Inflammatory macrophage treated with lipopolysaccharide for 4 hours (primary cell): ENCODE measurements at places on chromosomes 3 and 15.
A peak's percentile ranks its signal among the peaks of the same experiment; 100 is the strongest.

DNA sequence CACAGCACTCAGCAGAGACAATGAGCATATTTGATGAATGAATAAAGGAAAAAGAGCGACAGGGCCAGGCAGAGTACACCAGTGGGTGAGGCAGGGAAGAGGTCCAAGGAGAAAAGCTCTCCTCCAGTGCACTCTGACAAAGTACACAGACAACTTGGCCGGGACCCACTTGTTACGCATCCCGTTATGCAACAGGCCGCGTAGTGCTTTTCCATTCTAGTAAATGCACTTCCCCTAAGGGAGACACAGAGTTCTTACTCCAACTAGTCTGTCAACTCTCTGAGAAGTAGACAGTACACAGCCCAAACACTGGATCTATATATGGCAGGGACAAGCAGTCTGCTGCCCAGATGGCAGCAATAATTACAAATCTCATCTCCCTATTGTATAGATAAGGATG, 18.5 kb downstream of the LARP6 start:
- DNase-seq, result no peak

- no peak for DNase-seq
Observed at GRCh38 chr3:72679540-72680198, 168.6 kb downstream of the SHQ1 start.

DNA sequence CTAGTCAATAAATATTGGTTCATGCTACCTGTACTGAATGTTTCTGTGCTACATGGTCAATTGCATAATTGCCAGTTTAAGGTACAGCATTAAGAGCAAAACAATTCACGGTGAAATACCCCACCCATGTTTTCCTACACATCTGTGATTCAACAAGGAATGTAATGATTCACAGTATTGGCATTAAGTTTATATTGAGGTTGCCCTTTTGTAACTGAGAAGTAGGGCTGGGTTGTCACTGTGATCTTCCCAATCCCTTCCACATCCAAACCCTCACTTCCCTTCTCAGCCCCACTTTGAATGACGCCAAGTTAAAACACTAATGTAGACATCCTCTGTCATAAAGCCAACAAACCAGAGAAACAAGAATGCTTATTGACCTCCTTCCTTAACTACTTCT, 112.0 kb upstream of the TJP1 start:
- no peak for DNase-seq

DNA sequence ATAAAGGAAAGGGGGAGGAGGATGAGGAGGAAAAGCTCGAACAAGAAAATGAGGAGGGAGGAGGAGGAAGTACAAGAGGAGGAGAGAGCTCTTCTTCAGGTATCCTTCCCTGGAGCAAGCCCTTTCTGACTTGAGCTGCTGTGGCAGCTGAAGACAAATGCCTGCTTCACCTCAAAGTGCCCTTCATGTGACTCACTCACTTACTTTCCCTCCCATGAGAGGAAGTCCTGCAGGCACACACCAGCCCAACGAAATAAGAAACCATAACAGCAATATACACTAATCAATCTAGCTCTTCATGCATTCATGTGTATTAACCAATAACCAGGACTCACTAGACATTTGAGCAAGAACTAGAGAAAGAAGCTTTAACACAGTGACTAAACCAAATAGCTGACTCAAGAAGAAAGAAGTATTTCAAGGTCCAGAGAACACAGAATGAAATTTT, 251.9 kb downstream of the IGSF11 start:
- no peak for DNase-seq

DNA sequence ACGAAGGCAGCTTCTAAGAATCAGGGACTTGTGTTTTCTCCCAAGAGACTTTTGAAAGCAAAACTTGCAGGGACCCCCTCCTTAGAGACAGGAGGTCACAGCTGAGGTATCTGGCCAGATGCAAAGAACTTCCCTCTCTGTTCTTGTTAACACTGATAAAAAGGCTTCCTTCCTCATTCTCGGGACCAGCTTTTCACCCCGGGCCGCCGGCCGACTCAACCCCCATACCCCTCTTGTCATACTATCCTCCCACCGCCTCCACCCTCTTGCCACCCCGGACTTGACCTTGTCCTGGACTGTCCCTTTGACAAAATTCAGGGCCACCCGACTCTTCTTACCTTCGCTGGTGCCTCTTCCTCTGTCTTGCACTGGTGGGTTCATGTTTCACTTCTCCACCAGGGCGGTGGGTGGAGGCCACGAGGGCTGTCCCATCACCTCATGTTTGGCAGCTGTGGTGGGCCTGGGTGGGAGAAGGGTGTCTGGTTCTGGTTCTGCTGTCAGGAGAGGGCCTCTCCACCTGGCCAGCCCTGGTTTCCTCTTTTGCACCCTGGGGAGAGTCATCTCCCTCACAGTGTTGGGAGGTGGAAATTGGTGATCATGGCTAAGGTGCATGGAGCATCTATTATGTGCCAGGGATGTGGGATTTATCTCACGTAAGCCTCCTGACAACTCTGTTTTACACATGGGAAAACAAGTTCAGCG, 32.5 kb downstream of the BHLHE40 start:
- DNase-seq, result peak; percentile 78

DNA sequence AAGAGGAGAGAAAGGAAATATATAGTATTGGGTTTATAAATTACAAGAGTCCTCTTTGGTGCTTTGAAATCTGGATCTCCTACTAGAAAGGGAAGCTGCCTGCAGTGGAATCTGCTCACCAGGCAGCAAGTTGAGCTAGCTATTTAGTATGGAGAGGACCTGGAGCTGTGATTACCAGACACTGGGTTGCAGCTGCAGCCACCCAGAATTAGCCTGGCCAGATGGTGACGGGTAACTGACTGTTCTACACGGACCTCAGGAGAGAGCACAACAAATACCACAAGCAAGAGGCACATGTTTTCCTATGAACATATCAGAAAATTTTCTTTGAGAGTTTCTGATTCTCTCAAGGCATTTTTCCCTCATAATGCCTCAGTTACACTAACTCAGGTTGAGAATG, 46.5 kb downstream of the SYNPR start:
- no peak for DNase-seq

DNA sequence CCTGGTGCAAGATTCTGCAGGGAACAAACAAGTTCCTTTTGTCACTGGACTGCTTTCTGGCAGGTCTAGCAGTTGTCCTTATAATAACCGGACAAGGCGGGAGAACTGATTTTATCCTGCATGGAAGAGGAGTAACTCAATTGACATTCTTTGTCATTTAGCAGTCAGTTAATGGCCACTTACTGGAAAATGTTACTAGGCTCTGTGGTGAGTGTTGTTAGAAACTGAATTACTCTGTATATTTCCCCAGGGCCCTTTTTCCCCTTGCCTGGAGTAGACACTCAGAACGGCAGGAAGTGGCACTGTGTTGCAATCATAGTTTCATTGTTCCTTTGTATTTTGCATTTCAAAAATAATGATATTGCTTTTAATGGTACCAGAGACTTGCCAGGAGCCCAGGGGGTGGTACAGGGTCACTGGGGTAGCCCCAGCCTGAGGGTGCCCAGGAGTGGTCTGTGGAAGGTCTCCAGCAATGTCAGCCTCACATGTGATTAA, 318.6 kb upstream of the LRRFIP2 start:
- DNase-seq, result peak; percentile 73

DNA sequence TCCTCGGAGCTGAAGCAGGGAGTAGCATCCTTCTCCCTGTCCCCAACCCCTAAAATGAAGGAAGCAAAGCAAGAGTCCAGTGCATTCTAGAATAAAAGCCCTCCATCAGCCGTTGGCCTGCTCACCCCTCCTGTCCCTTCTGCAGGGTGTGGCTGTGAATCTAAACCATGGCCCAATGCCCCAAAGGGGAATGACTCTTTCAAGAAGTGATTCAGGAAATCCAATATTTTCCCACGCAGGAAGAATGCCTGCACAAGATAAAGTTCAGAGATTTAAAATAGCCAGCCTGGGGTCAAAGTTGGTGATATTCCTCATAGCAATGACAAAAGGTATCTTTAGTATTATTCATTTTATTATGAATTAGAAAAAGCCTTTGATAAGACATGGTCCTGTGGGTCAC, 38.5 kb downstream of the SLCO2A1 start:
- no peak for DNase-seq

DNA sequence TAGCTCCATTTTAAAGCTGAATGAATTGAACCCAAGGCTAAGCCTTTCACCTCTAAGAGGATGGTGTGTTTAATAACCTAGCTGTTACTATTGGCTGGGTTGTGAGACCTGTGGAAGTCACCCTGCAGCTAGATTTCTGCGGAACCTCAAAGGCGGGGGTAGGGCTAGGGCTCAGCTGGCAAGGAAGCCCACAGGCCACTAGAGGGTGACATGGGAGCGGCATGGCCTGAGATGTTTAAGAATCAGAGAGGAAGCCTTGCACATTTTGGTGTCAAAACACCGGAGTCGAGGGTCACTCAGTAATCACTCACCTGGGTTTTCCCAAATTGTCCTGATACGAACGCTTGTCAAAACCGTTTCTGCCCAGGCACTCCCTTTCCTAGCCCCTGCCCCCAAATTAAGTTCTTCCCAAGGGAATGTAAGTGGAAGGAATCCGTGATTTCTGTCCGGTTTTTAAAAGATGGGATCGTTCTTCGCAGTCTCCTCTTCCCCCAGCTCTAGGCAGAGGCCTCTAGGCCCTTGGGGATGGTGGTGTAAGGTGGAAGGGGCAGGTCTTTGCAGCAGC, 3.8 kb upstream of the ACAD9 start:
- peak; percentile 67 for DNase-seq

GRCh38 chr3:114035896-114036295, 20.4 kb downstream of the CCDC191 start:
- DNase-seq, result no peak

DNA sequence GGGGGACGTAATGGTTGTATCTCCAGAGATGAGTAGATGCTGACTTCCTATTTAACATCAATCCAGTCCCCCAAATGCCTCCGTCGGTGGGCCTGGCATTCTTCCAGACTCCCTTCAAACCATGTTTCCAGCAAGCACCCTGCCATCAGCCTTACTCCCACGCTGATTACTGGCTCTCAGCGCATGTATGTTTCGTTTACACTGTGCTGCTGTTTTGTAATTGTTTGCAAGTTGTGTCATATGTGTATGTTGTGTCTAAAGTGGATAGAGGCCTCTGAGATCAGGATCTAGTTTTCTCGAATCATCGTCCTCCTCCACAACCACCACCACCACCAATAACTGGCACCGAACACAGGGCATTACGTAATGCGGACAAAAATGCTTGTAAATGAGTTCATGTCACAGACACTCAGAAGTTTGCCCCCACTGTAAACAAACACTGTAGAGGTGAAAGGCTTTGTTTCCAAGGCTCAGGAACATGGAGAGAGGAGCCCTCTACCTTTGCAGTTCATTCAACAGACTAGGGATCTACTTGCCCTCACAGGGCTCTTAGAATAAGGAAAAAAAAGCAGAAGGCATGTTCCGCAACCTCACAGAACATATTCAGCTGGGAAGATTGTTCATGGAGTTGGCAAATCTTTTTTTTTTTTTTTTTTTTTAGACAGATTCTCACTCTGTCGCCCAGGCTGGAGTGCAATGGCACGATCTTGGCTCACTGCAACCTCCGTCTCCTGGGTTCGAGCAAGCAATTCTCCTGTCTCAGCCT, 46.1 kb upstream of the SEMA4B start:
- DNase-seq, result peak; percentile 81

DNA sequence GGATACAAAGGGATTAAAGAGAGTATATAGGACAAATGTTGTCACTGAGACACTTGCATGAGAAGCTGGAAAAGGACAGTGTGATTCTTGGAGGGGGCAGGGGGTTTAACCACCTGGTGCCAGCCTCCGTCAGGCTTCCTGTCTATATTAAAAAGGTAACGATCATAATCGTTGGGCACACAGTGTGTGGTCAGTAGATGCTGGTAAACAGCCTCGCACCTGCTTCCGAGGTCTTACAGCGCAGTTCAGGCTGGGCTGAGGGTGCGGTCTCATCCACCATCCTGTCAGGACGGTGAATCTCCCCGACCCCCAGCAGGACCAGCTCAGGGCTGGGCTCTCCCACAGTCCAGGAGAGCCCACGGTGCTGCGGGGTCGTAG, 47.7 kb upstream of the SMAD6 start:
- no peak for DNase-seq

GRCh38 chr3:134829721-134830120, 34.7 kb downstream of the EPHB1 start:
- DNase-seq, result no peak

DNA sequence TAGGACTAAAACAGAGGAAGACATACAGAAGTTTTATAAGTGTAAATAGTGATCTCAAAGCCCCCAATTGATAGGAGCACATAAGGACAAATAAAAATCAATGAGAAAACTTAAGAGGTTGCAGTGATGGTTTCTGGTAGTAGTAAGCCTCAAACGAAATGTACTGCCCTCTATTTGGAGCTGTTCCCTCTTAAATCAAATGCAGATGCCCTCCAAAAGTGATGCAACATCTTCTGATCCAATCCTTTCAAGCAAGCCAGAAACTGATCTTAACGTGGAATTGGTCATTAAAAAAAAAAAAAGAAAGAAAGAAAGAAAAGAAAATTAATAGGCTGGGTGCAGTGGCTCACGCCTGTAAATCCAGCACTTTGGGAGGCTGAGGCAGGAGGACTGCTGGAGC, 259.3 kb downstream of the ZBTB20 start:
- DNase-seq, result no peak

DNA sequence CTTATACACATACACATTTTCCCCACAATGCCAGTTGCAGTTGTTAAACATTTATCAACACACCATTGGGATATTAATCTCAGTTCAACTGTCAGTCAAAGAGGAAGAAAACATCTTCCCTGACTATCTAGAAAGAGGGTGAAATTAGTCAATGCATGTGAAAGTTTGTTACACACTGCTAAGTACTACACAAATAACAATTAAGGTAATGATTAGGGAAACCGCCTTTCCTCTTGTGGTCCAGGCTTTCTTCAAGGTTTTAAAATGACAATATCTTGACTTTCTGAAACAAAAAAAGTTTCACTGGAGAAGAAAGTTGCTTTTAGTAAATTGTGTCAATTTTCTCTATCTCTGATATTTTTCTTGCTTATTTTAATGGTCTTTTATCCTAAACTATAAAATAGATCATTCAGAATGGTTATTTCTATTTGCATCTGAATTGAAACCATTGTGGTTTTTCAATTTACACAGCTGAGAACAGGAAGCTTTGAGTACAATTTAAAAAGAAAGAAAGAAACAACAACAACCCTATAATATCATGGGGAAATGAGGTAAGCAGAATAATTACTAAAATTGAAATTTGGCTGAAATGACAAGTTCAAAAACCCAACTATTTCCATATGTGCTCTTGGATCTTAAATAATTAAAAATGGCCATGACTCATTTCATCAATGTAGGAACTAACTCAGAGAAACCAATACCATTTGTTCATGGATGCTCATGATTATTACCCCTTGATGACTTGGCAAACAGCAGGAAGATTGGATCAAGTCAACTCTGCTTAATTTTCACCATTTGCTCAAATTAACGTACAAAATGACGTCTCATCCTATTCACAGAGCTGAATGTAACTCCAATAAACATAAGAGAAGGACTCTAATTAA, 31.7 kb downstream of the GPR149 start:
- no peak for DNase-seq
